ENCODE measurements at places on chromosomes 7 and 10. TPM values are rescaled to one million over a fixed set of nuclear protein-coding genes. Genes with fewer than 3 reads are reported as not detected.

HOXA5 gene
- total RNA-seq = 27.1 TPM

EPO gene
- total RNA-seq = not detected

PKD1L1 gene
- total RNA-seq = 1.1 TPM

CUX1 gene
- total RNA-seq = 141 TPM

CPN1 gene
- total RNA-seq = not detected

RBM28 gene
- total RNA-seq = 21.5 TPM

WDFY4 gene
- 21.4 TPM for total RNA-seq

RBP3 gene
- total RNA-seq = not detected

PTPN20 gene
- 0.95 TPM for total RNA-seq

EXOC6 gene
- total RNA-seq = 9.8 TPM

CTBP2 gene
- total RNA-seq = 44.4 TPM

MRPS24 gene
- total RNA-seq = 75.1 TPM
